ENCODE measurements at places on chromosomes 5 and 9. TPM values are rescaled to one million over a fixed set of nuclear protein-coding genes. Genes with fewer than 3 reads are reported as not detected.

Gene KIF4B
- 0.26 TPM for total RNA-seq

- peak overlapping the region; percentile 13 for H3K4me3 ChIP-seq
- peak; percentile 93 for DNase-seq
- H3K4me1 ChIP-seq: peaks cover 66% of the 10 kb centered on the region
- no peaks in the 10 kb centered on the region for H3K27me3 ChIP-seq
- no peaks in the 10 kb centered on the region for H3K36me3 ChIP-seq
Observed at GRCh38 chr5:139637438-139638089, 10.6 kb upstream of the CXXC5 start.

DNA sequence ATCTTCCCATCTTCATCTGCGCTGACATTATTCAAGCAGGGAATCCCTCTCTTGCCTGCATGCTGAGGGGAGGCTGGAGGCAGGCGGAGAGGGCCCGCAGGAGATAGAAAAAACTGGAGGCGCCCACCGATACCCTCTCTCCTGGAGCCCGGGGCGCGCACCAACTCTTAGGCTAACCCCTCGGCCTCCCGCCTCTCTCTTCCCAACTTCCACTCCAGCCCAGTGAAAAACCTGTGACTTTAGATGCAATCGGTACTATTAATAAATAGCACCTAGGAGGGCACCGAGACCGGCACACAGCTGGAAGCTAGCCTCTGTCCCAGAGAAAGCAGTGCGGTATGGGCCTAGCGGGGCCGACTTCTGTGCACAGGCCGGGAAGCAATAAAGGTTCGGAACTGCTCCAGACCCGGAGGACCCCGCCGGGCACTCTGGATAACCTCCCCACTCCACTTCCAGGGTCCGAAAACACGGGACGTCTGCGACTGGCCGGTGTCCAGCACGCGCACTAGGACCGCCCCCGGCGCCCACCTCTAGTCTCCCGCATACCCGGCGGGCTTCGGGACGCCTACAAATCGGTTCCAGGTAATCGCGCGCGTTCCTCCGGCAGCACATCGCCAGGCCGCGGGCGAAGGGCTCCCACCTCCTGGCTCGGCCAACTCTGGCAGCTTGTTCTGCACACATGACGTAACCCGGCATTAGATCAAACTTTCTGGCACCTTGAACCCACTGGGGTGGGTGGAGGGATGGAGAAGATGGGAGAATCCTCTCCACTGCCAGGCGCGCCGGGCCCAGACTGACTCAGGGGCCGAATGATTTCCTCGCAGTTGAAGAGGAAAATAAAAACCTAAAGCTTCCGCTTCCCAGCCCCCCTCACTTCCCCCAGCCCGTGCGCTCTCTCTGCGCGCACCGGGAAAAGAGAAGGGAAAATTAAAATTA lies 1.4 kb downstream of the EFNA5 start:
- no peaks in the 10 kb centered on the region for H3K36me3 ChIP-seq
- H3K4me1 ChIP-seq: peaks cover 41% of the 10 kb centered on the region
- H3K27ac ChIP-seq: no peak overlapping the region
- H3K4me3 ChIP-seq: no peak overlapping the region
- DNase-seq: peak; percentile 13

DNA sequence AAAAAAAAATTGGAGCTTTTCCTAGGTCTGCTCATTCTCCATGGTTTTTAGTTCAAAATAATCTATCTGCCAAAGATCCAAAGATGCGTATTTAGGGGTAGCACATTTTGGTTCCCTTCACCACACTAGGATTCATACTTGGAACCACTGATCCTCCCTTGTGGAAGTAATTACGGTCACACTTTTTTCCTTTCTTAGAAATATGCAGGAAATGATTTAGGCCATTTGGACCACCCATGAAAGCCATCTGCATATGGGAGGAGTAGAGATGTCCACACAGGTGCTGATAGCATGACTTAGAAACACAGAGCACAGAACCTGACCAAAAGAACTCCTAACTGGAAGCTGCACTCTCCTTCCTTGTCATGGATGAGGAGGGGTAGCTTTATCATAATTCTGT lies 105.9 kb upstream of the RAI14 start:
- H3K4me3 ChIP-seq: no peak overlapping the region
- H3K36me3 ChIP-seq: no peaks in the 10 kb centered on the region
- H3K27ac ChIP-seq: no peak overlapping the region
- H3K27me3 ChIP-seq: no peaks in the 10 kb centered on the region
- no peak for DNase-seq

DNA sequence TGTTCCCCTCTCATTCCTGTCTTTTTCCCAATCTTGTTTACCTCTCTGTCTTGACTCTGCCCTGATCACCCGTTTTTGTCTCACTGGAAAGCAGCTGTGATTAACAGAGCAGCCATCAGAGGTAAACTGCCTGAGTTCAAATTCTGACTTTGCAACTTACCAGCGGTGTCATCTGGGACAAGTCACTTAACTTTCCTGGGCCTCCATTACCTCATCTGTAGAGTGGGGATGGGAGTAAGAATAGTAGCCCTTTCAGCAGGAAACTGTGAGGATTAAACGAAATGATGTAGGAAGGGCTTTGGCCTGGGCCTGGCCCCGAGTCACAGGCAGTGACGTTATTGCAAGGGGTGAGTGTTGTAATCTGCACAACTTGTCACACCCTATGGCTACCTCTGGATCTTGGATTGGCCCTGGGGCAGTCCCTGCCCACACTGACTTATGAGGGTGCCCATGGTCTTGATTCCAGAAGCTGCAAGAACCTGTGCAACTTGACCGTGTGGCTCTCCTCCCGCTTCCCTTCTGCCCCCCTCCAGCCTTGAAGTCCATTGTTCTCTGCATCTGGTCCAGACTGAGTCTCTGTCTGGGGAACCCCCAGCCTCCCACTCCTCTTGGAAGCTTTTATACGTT lies 657 bp upstream of the PCDH12 start:
- DNase-seq: no peak
- no peak overlapping the region for H3K27ac ChIP-seq
- no peak overlapping the region for H3K4me3 ChIP-seq

- no peak overlapping the region for H3K4me3 ChIP-seq
- H3K27me3 ChIP-seq: no peaks in the 10 kb centered on the region
- peaks cover 18% of the 10 kb centered on the region for H3K4me1 ChIP-seq
- H3K36me3 ChIP-seq: no peaks in the 10 kb centered on the region
- DNase-seq: peak; percentile 2
Observed at GRCh38 chr5:1000329-1000728, 8.3 kb upstream of the NKD2 start.

DNA sequence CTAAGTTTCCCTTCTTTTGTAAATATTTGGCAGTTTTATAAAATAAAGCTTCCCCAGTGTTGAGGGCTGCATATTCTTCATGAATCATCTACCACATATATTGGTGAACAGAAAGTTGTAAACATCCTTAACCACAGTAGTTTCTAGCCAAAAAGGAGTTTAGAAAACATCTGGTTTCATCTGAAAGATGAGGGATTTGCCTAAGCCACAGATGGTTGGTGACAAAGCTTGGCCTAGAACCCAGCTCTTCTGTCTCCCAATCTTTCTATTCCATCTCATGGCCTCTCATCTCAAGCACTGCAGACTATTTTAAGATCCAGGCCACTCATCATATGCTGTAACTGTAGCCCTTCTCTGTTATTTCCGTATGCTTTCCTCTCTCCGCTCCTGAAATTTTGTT lies 232.3 kb upstream of the TRPM3 start:
- H3K36me3 ChIP-seq: no peaks in the 10 kb centered on the region
- H3K4me1 ChIP-seq: no peaks in the 10 kb centered on the region
- no peak overlapping the region for H3K4me3 ChIP-seq

Gene GMCL2
- total RNA-seq: not detected

Gene ANKRD33B
- 2.3 TPM for total RNA-seq

Gene SPATA9
- total RNA-seq: not detected

Gene EIF4EBP3
- total RNA-seq: 7.3 TPM

Gene NUTM2G
- total RNA-seq: not detected

DNA sequence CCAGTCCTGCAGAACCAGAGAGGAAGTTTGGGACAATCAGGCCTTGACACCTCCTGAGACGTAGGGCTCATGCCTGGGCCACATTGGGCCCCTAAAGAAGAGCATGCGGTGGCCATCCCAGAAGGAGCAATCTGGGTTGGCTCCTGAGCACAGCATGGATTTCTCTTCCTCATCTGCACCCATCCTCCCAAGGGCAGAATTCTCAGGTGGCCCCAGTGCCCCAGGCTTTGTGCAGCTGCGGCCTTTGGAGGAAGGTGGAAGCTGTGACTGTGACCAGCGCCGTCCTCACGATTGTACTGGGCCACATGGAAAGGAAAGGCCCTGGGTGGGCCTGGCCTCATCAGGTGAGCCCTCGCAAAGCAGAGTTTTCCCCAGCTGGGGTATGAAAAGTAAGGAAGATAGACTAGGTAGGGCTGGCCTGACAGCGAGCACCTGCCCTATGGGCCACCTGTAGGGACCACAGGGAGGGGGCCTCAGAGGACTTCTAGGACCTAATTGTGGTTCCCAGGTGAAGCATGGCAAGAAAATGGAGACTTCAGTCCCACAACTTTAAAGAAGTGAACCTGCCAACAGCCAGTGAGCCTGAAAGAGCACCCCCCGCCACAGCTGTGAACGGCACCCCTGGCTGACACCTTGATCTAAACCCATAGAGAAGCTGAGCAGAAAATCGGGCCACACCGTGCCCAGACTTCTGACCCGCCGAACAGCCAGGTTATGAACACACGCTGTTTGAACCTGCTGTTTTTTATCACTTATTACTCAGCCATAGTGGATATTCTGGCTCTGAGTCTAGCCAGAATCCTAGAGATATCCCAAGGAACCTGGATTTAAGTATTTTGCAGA lies 164.1 kb downstream of the IRX2 start:
- H3K27me3 ChIP-seq: no peaks in the 10 kb centered on the region
- no peaks in the 10 kb centered on the region for H3K4me1 ChIP-seq
- H3K27ac ChIP-seq: no peak overlapping the region
- no peak overlapping the region for H3K4me3 ChIP-seq
- H3K36me3 ChIP-seq: no peaks in the 10 kb centered on the region
- DNase-seq: no peak

Gene SAXO1
- not detected for total RNA-seq

DNA sequence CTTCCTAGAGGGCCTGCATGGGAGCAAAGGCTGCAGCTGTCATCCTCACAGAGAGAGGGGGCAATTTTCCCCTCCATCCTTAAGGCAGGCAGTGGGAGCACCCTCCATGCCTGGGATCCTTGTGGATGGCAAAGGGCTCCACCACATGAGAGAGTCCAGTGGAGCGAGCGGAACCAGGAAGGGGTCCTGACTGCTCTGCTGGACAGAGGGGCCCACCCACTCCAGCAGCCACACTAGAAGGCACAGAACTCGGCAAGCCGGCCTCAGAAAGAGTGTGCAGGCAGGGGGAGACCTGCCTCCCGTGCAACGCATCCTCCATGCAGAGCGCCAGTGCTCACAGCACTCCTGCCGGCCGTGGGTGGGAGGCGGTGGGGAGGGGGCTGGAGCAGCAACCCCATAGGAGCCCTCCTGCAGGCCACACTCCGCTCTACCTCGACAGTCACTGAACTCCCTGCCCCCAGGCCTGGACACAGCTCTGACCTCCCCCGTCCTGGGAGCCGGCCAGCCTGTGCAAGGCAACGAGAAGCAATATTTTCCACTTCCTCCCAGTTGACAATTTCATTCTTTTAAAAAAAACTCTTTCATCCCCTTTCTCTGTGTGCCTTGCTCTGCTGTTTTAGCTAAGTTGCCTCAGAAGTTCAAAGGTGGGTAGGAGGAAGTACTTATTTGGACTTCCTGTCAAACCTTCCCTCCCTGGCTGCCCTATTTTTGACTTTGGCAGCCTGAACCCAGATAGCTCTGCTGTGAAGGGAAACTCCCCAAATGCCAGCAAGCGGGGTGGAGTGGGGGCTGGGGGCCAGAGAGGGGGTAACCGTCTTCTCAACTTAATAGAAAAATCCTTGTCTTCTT lies 5.3 kb upstream of the LCP2 start:
- H3K36me3 ChIP-seq: no peaks in the 10 kb centered on the region
- H3K27me3 ChIP-seq: no peaks in the 10 kb centered on the region
- no peak overlapping the region for H3K4me3 ChIP-seq
- DNase-seq: no peak
- peaks cover 6% of the 10 kb centered on the region for H3K4me1 ChIP-seq

Gene OR2S2
- not detected for total RNA-seq

Gene OR2K2
- not detected for total RNA-seq

Gene ZCCHC7
- total RNA-seq: 10.1 TPM

Gene HEXB
- 136 TPM for total RNA-seq

DNA sequence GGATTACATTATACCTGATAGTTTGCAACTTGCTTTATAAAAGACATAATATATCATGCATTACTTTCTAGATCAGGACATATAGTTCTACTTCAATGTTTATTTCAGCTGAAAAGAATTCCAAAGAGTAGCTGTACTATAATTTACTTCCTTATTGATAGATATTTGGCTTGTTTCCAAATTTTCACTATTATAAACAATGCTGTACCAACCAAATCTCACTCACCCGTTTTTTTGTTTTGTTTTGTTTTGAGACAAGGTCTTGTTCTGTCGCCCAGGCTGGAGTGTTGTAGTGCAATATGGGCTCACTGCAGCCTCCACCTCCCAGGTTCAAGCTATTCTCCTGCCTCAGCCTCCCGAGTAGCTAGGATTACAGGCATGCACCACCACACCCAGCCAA lies 132.7 kb downstream of the GNAQ start:
- no peaks in the 10 kb centered on the region for H3K36me3 ChIP-seq
- H3K4me3 ChIP-seq: no peak overlapping the region
- H3K4me1 ChIP-seq: peaks cover 5% of the 10 kb centered on the region
- no peaks in the 10 kb centered on the region for H3K27me3 ChIP-seq
- no peak overlapping the region for H3K27ac ChIP-seq

- H3K4me1 ChIP-seq: no peaks in the 10 kb centered on the region
- peak; percentile 40 for DNase-seq
- no peak overlapping the region for H3K27ac ChIP-seq
- no peaks in the 10 kb centered on the region for H3K36me3 ChIP-seq
- no peak overlapping the region for H3K4me3 ChIP-seq
- H3K27me3 ChIP-seq: no peaks in the 10 kb centered on the region
Observed at GRCh38 chr9:89978185-89978584, 373.4 kb downstream of the GADD45G start.

- no peaks in the 10 kb centered on the region for H3K36me3 ChIP-seq
- no peak for DNase-seq
- no peaks in the 10 kb centered on the region for H3K27me3 ChIP-seq
Observed at GRCh38 chr9:15293804-15294316, 13.2 kb downstream of the TTC39B start.

GRCh38 chr9:77016526-77017504 lies 2.6 kb upstream of the FOXB2 start:
- H3K36me3 ChIP-seq: no peaks in the 10 kb centered on the region
- H3K4me3 ChIP-seq: no peak overlapping the region
- no peak for DNase-seq
- peaks cover 57% of the 10 kb centered on the region for H3K4me1 ChIP-seq
- H3K27ac ChIP-seq: no peak overlapping the region
- H3K27me3 ChIP-seq: peaks cover 74% of the 10 kb centered on the region

GRCh38 chr9:132037458-132037857 lies 42.2 kb downstream of the MED27 start:
- H3K4me1 ChIP-seq: peaks cover 7% of the 10 kb centered on the region
- H3K27me3 ChIP-seq: no peaks in the 10 kb centered on the region
- no peak overlapping the region for H3K27ac ChIP-seq

Gene MCC
- 7.5 TPM for total RNA-seq

GRCh38 chr9:16530669-16531642 lies 339.5 kb downstream of the BNC2 start:
- no peak for DNase-seq
- H3K36me3 ChIP-seq: no peaks in the 10 kb centered on the region
- no peak overlapping the region for H3K27ac ChIP-seq
- H3K4me3 ChIP-seq: no peak overlapping the region
- no peaks in the 10 kb centered on the region for H3K4me1 ChIP-seq
- H3K27me3 ChIP-seq: no peaks in the 10 kb centered on the region

GRCh38 chr5:159198063-159199036 lies 11.0 kb downstream of the RNF145 start:
- H3K27me3 ChIP-seq: no peaks in the 10 kb centered on the region
- no peak for DNase-seq
- H3K27ac ChIP-seq: no peak overlapping the region
- no peaks in the 10 kb centered on the region for H3K4me1 ChIP-seq
- no peaks in the 10 kb centered on the region for H3K36me3 ChIP-seq
